NCI-H1930 (cell line): ENCODE measurements at places on chromosomes 1 and 21.

- DNase-seq: no peak
Observed at GRCh38 chr1:83716641-83717040, 282.3 kb downstream of the TTLL7 start.

- no peak for DNase-seq
Observed at GRCh38 chr1:119718409-119718808, 6.7 kb downstream of the PHGDH start.

DNA sequence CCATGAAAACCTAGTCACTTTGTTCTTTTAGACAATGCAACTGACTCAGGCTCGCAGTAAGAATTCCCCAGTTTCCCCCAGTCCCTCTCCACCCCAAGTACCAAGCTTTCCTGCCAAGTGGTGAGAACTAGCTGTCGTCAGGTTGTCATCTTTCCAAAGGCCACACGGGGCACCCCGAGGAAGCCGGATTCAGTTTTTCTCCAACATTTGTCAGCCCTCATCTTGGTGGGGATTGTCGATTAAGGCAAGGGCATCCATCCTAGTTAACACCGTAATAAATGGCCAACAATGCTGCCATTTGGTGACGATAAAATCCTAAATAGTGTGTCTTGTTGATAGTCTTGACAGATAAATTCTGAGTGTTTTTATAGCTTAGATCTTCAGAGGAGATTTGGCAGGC is 55.9 kb upstream of the PROX1 start:
- no peak for DNase-seq

GRCh38 chr1:27136998-27137542 is 17.9 kb downstream of the SLC9A1 start:
- DNase-seq: no peak

- DNase-seq: no peak
Observed at GRCh38 chr1:218495931-218496330, 150.8 kb downstream of the TGFB2 start.

DNA sequence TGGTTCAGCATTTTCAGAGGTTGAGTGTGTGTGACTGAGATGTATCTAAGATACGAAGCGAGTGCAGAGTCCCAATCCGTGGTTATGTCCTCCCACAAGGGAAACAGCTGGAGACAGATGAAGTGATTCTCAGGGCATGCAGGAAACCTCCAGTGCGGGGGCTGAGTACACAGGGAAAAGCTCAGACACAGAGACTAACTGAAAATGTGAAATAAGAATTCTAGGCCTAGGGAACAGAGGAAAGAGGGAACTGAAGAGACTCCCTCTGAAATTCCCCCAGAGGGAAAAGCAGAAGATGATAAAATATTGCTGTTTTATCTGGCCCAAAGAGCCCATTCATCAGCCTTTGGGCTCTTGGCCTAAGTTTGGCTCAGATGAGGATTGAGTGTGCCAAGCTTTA is 116.8 kb downstream of the LRRC53 start:
- DNase-seq: no peak

DNA sequence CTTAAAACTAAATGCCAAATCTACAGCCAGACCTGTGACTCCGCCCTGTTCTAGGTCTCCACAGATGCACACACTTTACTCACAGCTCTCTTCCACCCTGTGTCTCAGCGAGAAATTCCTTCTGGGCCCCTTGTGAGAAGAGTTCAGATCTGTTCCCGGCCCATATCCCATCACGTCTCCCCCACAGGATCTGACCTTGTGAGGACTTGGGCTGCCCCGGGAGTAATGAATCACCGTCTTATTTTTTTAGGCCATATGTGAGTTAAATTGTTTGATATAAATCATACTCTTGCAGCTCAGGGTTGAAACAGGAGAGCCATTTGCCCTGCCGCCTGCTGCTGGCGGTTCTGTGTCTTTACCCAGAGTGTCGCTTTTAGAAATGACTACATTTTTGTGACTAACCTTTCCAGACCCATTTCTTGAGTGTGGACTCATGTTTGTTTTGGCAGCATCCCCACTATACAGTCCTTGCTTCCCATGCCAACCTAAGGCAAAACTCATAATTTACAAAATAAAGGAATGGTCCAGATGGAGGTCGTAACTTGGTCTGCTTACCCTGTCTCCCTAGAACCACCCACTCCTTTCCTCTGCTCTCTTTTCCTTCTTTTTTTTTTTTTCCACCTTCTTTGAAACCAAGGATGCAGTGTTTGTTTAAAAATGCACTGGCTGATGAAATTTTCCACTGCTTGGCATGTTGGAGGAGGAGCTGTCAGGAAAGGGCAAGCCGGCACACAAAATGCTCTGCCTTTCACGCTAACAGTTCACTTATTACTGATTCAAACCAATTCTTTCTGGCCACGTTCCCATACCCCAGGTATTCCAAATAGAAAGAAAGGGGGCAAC is 98.0 kb upstream of the C1orf105 start:
- DNase-seq: no peak

GRCh38 chr1:170265234-170265633 is 119.5 kb downstream of the NTMT2 start:
- DNase-seq: no peak

DNA sequence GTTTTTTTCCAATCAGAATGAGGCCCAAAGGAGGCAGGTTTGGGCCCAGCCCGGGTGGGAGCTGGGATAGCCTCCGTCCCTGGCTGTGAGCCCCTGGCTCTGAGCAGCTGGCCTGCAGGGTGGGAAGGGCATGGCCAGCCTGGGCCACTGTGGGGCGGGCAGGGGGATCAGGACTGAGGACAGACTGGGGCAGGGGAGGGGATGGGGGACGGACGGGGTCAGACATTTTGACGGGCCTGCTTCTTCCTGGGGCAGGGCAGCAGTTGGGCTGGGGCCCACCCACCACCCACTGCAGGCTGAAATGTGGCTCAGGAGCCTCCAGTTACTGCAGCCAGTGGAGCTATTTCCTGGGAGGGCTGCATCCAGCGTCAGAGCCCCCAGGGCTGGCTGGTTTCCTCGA is 2.5 kb upstream of the SLC6A9 start:
- no peak for DNase-seq
